Osteocyte (in vitro differentiated cells): ENCODE measurements at places on chromosomes 2 and 18. TPM values are rescaled to one million over a fixed set of nuclear protein-coding genes. Genes with fewer than 3 reads are reported as not detected.

The DSC2 gene
- 1.2 and 1.6 TPM in 2 replicates for total RNA-seq

The NMS gene
- total RNA-seq, result not detected in 2 replicates

The VIL1 gene
- 0.57 TPM in 1 of 2 replicates, not detected in the other for total RNA-seq

The ANO7 gene
- total RNA-seq, result 1.3 TPM in 2 replicates

The PLGLB2 gene
- total RNA-seq, result 5.9 and 7.0 TPM in 2 replicates

The EXOC6B gene
- 31.2 and 33.8 TPM in 2 replicates for total RNA-seq

GRCh38 chr2:180607514-180608049, 372.8 kb upstream of the UBE2E3 start:
- no peak for DNase-seq

GRCh38 chr2:79670198-79670597, 157.3 kb downstream of the CTNNA2 start:
- DNase-seq, result peak; percentile 85

GRCh38 chr2:99611034-99611433, 121.2 kb upstream of the REV1 start:
- no peak for DNase-seq

GRCh38 chr2:56613920-56614319, 430.1 kb downstream of the CCDC85A start:
- DNase-seq, result no peak

GRCh38 chr2:201235860-201236811, 24.2 kb upstream of the CASP8 start:
- DNase-seq, result no peak

GRCh38 chr2:106956416-106956815, 70.4 kb upstream of the ST6GAL2 start:
- no peak for DNase-seq

DNA sequence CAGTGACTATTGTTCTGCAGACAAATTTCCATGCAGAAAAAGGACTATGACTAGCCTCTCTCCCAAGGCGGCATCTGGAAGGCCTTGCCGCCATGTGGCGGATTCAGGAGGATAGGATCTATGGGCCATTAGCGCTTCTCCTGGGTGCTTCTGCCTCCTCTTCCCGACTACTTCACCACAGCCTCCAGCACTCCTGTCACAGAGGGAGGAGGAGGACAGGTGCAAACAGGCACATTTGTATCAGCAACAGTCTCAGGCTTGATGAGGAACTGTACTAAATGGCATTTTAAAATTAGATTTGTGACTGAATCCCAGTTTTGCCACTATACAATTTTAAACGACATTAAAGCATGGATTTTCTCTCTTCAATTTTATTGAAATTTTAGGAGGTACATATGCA, 114.9 kb downstream of the NOL10 start:
- DNase-seq, result no peak

DNA sequence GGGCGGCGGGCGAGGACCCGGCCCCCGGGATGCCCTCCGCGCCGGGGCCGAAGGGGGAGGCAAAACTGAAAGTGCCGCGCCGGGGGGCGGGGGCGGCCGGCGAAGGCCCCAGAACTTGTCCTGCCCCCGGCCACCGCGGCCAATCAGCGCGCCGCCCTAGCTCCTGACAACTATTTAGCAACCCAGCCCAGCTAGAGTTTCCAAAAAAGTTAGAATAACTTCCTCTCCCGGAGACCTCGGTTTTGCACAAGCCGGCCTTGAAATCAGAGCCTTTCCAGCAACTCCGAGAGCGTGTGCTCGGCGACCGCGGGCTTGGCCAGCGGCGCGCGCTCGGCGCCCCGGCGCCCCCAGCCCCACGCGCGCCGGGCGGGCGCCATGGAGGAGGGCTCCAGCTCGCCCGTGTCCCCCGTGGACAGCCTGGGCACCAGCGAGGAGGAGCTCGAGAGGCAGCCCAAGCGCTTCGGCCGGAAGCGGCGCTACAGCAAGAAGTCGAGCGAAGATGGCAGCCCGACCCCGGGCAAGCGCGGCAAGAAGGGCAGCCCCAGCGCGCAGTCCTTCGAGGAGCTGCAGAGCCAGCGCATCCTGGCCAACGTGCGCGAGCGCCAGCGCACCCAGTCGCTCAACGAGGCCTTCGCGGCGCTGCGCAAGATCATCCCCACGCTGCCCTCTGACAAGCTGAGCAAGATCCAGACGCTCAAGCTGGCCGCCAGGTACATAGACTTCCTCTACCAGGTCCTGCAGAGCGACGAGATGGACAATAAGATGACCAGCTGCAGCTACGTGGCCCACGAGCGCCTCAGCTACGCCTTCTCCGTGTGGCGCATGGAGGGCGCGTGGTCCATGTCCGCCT, at the start of gene TWIST2:
TSS of gene TWIST2 (plus strand) at position 245 of the 850 bp plus-strand sequence. CDS start at position 376, 131 bp downstream.
- DNase-seq, result peak; percentile 87

GRCh38 chr2:84829693-84830092, 51.2 kb downstream of the TRABD2A start:
- DNase-seq, result no peak

DNA sequence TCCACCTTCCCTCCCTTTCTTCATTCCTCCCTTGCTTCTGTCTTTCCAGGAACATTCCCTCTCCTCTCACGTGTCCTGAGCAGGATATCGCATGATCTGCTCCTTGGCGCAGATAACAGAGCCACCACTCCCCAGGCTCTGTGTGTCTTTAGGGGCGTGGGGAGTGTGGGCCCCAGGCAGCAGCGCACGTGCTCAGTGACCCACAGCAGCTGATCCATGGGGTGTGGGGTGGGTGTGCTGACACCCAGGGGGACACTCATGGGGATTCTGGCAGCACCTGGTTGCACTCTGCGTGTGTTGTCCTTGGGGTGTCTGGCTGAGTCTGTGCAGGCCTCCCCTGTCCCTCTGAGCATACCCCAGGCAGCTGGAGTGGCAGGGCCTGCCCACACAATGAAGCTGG, 9.9 kb upstream of the FOSL2 start:
- DNase-seq, result no peak

DNA sequence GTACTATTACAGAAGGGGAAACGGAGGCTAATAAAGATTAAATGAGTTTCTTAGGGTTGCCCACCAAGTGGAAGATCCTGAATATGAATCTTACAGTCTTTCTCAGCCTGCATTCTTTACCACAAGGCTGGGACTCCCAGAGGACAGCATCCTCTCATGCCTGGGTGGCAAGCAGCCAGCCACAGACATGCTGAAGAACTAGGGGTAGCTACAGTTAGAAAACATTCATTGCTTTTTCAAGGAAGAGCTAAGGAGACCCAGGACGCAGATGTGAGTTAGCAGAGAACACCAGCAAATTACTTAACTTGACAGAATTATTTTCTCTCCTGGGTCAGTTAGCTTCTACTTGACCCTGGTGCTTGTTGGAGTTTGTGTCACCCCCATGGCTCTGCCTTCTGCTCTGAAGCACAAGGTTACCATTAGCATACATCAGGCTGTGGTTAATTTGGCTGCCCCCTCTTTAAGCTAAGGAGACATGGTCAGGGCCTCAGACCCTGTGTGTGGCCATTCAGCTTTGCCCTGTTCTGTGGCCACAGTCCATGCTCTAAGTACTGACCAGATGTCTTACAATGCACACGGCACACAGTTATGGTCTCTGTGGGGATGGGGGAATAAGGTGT, 132.3 kb upstream of the TNP1 start:
- DNase-seq, result no peak

DNA sequence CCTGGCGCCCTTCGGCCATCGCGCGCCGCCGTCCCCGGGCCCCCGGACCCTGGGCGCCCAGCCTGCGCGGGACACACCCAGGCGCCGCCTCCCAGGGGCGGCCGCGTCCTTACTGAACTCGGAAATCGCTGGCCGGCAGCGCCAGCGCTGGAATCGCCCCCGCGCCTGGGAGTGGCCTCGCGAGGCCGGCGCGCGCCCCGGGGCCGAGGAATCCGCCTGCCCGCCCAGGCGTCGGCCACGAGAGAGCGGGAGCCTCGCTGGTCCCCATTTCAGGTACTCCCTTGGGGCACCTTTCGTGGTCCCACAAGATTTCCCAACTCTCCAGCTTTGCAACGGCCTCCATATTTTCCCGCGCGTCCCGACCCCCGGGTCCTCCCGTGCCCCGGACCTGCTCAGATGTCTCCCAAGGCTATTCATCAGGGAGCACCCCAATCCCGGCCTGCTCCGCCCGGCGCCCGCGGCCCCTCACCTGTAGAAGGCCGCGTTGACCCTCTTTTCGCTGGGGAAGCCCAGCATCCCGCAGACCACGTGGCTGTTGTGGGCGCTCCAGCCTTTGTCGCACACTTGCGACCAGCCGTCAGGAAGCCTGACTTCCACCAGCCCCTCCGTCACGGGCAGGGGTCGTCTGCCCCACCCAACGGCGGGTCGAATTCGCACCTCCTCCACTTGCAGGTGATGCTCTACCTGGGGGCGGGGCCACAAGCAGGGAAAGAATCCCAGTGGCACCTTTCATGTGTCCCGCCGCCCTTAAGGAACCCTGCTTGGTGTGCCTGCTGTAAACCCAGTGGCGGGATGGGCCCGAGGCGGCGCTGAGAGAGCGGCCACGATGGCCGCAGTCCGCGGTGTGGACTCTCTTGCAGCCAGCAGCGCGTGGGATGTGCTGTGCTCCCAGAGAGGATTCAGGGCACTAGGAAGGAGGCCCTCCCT, 4.6 kb downstream of the LOXL3 start:
- DNase-seq, result no peak

GRCh38 chr2:219687272-219687671, 59.8 kb downstream of the SLC4A3 start:
- no peak for DNase-seq

DNA sequence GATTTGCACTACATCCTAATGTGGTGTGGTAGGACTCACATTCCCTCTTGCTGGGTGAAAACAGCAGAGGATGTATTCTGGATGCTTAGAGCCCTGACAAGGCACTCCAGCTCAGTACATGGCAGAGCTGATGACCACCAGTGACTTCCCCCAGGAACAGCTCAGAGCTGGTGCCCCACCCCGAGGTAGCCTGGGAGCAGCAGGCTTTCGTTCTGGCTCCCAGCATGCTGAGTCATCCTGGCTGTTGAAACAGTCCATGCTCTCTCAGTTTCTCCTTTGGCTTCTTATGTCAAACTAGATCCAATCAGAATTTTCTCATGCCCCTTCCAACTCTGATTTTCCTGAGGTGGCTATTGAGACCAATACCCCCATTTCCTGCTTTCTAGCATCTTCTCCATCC, 438.2 kb downstream of the NBAS start:
- no peak for DNase-seq

DNA sequence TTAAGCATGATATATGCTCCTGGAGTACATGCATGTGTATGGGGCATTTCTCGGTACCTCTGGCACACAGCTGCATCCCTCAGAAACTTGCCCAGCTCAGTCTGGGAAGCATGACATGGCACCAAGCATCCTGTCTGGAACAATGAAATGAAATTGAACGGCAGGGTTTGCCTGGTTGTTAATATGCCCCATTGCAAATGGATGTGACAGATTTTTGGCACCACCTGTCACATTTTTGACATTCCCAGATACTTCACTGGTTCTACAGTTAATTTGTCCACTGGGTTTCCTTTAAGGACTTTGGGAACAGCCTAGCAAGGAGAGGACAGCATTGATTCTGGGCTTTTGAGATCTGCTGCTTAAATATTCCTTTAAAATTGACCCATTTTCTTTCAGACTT, 305.8 kb downstream of the TSN start:
- DNase-seq, result peak; percentile 21

- no peak for DNase-seq
These were observed 49.7 kb downstream of the MTA3 start for GRCh38 chr2:42618116-42618515.

DNA sequence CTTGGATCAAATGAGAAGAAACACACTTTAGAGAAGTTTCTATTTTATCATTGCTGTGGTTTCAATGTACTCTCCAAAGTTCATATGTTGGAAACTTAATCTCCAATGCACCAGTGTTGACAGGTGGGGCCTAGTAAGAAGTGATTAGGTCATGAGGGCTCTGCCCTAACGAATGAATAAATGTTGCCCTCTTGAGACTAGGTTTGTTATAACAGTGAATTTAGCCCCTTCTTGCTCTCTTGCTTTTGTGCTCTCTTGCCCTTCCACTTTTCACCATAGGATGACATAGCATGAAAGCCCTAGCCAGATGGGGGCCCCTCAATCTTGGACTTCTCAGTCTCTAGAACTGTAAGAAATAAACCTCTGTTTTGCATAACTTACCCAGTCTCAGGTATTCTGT, 664.8 kb downstream of the DCC start:
- no peak for DNase-seq

DNA sequence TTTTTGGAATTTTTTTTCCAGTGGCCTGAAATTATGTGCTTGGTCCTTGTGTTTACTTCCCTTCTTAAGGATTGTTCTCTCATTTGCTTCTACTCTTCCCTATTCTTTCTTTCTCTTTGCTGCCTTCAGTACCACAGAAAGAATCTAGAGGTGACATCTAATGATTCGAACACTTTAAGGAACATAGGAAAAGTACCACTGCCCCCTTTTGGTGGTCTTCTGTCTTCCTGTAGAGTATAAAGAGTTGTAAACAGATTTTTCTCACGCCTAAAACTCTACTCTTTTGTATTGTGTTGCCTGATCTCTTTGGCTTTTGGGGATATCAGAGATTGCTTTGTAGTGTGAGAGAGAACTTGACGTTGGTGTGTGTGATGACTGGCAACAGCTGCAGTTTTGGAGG, 7.0 kb upstream of the SCTR start:
- DNase-seq, result no peak

GRCh38 chr18:80107426-80107825, 1.6 kb upstream of the ADNP2 start:
- no peak for DNase-seq

GRCh38 chr2:107027205-107027604, 141.2 kb upstream of the ST6GAL2 start:
- DNase-seq, result no peak
